ENCODE measurements at places on chromosomes 1 and 21.

GRCh38 chr1:43214501-43215444 is 42.6 kb downstream of the CFAP57 start:
- DNase-seq, result no peak

DNA sequence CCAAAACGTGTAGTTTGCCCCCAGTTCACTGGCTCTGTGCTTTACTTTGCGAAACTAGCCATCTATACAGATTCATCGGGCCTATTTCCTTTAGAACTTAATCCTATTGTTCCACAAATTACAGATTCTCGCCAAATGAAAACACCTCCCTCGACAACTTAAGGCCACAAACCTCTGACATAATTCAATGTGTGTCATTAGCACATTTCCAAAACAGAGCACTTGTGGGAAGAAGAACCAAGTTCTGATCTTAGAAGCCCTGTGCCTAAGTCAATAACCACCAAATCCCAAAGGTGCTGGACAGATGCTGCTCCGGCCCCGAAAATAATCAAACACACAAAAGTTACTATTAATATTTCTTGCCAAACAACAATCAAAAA is 93.9 kb downstream of the SLC45A1 start:
- no peak for DNase-seq

DNA sequence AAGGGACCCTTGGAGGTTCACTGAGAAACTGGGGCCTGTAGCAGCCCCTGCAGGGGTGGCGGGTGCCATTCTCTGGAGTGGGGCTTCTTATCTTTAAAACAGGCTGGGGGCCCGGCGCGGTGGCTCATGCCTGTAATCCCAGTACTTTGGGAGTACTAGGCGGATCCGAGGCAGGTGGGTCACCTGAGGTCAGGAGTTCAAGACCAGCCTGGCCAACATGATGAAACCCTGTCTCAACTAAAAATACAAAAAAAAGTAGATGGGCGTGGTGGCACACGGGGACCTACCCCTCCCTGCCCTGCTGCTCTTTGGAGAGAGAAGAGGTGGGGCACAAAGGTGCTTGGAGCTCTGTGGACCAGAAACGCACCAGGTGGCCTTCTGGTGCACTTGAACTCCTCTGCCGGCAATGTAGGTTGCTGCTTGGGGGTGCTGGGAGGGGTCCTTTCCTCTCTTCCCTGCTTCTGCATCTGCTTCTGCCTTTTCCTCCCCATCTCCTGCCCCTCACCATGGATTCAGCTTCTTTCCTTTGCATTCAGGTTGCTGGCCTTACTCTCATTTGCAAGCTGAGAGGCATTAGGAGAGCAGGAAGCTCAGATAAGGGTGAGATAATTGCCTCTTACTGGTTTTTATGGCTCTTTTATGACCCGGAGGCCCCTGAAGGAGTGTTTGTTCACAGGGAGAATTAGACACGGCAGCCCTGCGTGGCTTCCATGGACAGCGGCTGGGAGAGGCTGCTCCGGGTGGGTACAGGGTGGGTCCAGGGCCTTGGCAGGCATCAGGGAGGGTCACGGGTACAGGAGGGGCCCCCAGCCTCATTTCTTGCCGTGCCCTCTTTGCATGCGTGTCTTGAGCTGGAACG is 57.4 kb downstream of the ARHGEF10L start:
- DNase-seq, result no peak

- no peak for DNase-seq
Observed at GRCh38 chr1:168092566-168093355, 44.0 kb downstream of the GPR161 start.

DNA sequence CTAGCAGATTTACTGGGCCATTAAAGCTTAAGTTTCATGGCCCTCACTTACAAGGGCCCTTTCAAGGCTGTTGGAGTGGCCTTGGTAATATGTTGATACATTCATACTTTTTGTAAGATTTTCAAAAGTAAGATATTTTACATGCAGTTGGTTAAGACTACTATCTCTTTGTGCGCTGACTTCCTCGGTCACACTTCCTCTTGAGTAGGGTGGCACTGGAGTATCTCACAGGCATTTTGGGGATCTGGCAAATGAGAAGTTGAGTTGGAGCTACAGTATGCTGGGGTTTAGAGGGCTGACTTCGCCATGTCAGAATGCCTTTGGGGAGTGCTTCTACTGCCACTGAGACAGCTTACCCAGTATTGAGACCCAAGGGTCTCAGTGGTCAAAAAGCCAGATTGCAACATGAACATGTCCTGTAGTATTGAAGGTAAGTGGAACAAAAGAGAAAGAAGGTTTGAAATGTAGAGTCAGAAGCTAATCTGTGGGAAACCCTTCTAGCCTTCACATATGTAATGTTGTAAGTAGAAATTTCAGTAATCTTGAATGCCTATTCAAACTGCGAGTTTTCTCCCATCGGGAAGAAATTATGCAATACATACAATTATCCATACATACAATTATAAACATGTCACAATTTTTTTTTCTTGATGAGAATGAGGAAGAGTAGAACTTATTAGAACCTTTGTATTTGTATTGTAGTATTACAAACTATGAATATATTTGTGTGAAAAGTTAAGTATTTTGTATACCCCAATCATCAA is 32.3 kb upstream of the RALGPS2 start:
- DNase-seq, result no peak

- DNase-seq, result no peak
Observed at GRCh38 chr1:89630048-89630447, 2.9 kb upstream of the LRRC8C start.

GRCh38 chr21:42493109-42494060 is 2.6 kb downstream of the RSPH1 start:
- DNase-seq, result no peak

DNA sequence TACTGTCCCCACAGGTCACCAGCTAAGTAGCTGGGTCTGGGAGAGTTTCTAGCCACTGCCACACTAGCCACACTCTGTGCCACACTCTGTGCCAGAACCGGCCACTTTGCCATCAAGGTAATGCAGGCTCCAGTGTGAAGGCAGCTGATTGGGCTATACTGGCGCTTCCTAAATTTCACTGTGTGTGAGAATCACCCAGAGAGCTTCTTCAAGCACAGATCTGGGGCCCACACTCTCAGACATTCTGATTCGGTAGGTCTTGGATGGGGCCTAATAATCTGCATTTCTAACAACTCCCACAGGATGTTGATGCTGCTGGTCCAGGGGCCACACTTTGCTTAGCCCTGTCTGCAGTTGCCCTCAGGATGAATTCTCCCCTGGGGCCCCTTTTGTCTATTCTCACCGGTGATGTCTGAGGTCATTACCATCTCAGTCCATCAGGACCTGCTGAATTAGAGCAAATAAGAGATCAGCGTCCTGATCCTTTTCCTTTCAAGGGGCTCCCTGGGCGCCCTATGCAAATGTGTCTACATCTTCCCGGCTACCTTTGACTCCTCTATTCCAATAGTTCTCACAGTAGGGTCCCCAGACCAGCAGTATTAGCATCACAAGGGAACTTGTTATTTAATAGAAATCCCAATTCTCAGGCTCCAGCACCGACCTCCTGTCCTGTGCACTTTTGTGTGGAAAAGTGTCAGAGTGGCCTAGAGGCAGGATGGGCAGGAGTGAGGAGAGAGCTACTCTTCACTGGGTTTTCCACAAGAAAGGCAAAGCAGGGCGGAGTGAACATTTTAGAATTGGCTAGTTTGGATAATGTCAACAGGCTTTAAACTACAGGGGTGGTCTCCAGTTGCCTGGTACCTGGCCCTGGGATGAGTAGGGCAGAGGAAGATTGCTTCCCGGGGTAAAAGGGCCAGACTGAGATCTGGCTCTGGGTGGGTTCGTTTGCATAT is 24.7 kb upstream of the LRRN2 start:
- DNase-seq, result no peak

DNA sequence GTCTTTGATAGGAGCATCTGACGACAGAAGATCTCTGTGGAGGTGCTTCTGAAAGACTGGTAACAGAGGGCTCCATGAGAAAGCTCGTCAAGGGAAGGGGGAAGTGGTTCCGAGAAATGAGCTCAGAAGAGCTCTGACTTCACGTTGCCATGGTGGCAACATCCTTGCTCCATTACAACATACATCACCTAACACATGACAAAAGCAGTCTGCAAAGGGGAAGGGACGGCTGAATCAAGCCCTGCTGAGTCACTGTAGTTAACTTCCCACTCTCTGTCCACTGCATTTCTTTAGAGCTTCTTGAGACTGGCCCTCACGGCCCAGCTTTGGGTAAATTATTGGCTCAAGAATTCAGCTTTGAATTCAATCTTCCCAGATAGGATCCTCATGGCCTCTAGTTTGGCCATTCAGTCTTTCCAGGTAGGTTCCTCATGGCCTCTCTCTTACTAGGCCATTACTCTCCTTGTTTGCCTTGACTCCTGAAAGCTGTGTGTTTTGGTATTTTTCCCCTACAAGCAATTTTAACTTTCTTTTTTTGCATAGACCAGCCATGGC is 88.0 kb upstream of the ZNF648 start:
- DNase-seq, result peak; percentile 46

GRCh38 chr1:208248991-208249696 is 5.0 kb upstream of the PLXNA2 start:
- DNase-seq, result no peak
